SK-MEL-5 (cell line): ENCODE measurements at places on chromosomes 6 and 20. TPM values are rescaled to one million over a fixed set of nuclear protein-coding genes. Genes with fewer than 3 reads are reported as not detected.

TMC2 gene
- not detected in 2 replicates for total RNA-seq

DNAH8 gene
- under 0.01 TPM in 1 of 2 replicates, not detected in the other for total RNA-seq

SIRPA gene
- total RNA-seq, result 67.8 and 74.7 TPM in 2 replicates

PROKR2 gene
- not detected in 2 replicates for total RNA-seq

HBS1L gene
- total RNA-seq, result 118 and 122 TPM in 2 replicates

PNLDC1 gene
- 0.05 TPM in 1 of 2 replicates, not detected in the other for total RNA-seq

PI3 gene
- 0.40 and 0.56 TPM in 2 replicates for total RNA-seq

- no peak for DNase-seq
These were observed 162.0 kb downstream of the GRM4 start for GRCh38 chr6:33983721-33984465.

- no peak for DNase-seq
These were observed 155.0 kb upstream of the CITED2 start for GRCh38 chr6:139529420-139529819.

GRCh38 chr6:31116661-31117385 is 2.2 kb downstream of the PSORS1C1 start:
- no peak for DNase-seq

- no peak for DNase-seq
These were observed 3.0 kb downstream of the ENPP3 start for GRCh38 chr6:131640100-131640499.

DNA sequence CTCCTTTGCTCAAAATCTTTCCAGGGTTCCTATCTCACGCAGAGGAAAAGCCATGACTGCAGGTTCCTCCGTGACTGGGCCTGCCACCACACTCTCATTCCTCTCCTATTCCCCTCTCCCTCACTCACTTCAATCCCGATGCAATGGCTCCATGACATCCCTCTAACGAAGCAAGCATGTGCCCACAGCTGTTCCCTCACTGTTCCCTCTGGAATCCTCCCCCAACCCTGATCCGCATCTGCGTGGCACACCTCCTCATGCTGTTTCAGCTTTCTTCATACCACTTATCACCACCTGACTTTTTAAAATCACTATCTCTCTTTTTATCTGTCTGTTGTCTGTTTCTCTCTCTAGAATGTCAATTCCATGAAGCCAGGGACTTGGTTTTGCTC is 25.5 kb downstream of the ANGPT4 start:
- no peak for DNase-seq

- no peak for DNase-seq
These were observed 409.4 kb upstream of the SASH1 start for GRCh38 chr6:147933224-147933623.

GRCh38 chr6:156849806-156850205 is 72.6 kb downstream of the ARID1B start:
- DNase-seq, result no peak

DNA sequence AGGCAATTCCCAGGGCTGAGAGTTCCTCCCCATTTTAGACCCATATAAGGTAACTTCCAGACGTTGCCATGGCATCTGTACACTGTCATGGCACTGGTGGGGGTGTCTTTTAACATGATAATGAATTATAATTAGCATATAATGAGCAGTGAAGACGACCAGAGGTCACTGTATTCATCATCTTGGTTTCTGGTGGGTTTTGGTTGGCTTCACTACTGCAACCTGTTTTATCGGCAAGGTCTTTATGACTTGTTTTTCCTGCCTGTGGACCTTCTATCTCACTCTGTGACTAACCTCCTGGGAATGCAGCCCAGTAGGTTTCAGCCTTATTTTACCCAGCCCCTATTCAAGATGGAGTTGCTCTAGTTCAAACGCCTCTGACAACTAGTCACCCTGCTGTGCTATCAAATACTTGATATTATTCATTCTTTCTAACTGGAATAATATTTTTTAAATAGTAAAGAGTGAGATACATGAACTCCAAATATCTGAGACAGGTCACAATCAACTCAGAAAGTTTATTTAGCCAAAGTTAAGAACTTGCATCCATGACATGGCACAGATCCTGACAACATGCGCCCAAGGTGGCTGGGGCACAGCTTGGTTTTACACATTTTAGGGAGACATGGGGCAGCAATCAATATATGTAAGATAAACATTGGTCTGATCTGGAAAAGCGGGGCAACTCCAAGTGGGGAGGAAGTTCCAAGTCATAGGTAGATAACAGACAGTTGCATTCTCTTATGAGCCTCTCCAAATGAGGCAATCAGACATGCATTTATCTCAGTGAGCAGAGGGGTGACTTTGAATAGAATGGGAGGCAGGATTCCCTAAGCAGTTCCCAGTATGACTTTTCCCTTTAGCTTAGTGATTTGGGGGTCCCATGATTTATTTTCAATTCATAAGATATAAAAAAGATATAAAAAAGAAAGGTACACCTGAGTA is 1.2 kb upstream of the UFL1 start:
- DNase-seq, result no peak

DNA sequence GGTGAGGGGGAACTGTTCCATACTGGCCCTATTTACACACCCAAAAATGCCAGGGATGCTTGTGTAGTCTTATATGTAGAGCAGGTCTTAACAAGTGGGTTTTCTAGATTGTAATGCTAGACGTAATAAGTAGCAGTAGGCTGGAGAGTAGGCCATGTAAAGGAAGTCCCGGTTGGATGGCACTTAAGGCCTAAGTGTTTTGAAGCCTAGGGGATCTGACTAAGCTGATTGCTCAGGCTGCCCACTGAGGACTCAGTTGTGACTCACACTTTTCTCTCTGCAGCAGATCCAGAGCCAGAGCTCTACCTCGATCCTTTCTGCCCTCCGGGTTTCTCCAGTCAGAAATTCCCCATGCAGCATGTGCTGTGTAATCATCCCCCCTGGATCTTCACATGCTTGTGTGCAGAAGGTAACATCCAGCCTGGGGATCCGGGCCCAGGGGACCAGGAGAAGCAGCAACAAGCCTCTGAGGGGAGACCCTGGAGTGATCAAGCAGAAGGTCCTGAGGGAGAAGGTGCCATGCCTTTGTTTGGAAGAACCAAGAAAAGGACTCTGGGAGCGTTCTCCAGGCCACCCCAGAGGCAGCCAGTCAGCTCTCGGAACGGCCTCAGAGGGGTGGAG is 26.6 kb downstream of the ZNF133 start:
- DNase-seq, result no peak

- no peak for DNase-seq
These were observed 1.9 kb downstream of the CITED2 start for GRCh38 chr6:139372326-139373153.

DNA sequence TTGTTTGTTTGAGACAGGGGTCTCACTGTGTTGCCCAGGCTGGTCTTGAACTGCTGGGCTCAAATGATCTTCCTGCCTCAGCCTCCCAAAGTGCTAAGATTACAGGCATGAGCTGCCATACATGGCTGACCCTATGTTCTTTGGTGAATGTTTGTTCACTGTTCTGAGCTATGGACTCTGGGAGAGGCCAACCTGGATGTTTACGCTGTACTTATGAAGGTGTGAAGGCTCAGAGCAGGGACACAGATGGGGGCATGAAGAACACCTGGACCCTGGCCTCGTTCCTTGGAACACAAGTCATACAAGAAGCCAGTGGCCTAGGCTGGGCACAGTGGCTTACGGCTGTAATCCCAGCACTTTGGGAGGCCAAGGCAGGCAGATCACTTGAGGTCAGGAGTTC is 21.1 kb upstream of the CD24 start:
- DNase-seq, result no peak

DNA sequence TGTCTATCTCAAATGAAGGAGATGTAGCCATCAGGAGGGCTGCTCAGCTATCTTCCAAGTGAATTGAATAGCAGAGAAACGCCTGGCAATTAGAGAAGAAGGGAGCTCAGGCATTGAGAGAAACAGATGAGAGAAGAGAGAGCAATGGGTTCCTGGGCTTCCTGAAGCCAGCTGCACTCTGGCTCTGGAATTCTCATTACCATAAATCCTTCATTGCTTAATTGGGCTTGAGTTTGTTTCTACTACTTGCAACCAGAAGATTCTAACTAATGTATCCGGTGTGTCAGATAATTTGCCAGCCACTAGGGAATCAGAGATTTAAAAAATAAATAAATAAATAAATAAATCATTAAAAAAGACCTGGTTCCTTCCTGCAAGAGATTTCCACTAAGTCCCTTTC is 25.0 kb upstream of the CDKAL1 start:
- no peak for DNase-seq
